ENCODE measurements at places on chromosomes 16 and 17. TPM values are rescaled to one million over a fixed set of nuclear protein-coding genes. Genes with fewer than 3 reads are reported as not detected.

- DNase-seq, result no peak
Observed at GRCh38 chr16:14958323-14958600, 16.6 kb upstream of the PDXDC1 start.

DNA sequence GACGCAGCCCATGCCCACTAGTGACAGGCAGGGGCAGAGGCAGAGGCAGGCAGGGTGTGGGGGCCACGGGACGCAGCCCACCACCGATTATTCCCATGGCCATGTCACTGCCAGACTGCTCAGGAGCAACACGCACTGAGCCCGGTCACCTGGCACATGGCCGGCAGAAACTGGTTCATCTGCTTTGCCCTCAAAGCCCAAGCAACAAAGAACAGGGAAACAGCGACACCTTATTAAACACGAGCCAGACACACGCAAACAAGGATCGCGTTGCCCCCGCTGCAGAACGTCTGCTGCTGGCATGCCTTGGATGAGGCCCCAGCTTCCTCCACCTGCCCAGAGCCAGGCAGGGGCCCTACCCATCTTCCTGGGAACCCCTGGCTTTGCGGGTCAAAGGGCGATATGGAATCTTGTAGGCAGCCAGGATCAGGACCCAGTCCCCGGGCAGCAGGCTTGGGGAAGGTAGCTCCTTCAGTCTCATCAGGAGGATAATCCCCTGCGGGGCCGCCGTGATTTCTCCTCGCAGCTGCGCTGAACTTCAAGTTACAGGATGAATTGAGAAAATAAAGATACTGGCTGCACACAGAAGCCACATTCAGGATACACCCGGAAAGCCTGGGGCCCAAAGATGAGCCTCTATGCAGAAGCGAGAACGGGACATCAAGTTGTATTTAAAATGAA is 4.8 kb downstream of the TBC1D16 start:
- peak; percentile 82 for DNase-seq

DNA sequence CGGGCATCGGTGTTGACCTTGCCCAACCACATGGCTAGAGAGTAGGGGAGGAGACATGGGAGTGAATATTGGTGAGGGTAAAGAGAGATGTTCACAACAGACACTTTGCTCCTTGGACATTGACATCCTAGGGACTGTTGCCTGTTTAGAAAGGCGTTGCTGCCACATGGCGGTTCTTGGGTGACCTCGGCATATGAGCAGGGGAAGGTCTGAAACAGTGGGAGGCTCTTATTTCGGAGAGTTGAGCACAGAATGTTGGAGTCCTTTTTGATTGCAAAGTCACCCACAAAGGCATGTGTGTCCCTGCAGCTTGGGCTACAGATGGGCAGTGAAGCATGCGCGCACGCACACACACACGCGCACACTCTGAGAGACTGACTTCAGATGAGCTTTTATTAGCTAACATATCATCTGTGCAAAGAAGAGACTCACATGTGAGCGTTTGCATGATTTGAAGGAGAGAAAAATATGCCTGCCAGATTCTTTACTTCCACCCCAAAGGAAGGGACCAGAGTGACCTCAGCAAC is 104.4 kb downstream of the SHISA9 start:
- DNase-seq, result no peak

DNA sequence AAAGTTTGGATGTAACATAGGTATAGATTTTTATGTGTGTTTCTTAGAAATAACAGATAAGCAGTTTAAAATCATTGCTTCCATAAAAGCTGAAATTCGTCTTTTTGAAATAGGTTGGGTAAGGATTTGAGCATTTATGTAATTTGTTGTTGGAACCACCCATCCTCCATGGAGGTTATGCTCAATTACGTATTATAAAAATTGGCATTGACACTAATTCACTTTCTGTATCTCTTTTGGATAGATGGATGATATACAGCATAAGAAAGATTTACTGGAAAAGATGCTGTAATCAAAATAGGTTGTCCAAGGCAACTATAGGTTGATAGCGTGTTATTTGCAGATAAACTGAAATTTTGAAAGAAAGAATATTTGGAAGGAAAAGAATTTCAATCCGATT is 105.5 kb downstream of the PRKCA start:
- DNase-seq, result no peak

- DNase-seq, result no peak
Observed at GRCh38 chr17:7523033-7523432, 25.8 kb upstream of the TNFSF12 start.

DNA sequence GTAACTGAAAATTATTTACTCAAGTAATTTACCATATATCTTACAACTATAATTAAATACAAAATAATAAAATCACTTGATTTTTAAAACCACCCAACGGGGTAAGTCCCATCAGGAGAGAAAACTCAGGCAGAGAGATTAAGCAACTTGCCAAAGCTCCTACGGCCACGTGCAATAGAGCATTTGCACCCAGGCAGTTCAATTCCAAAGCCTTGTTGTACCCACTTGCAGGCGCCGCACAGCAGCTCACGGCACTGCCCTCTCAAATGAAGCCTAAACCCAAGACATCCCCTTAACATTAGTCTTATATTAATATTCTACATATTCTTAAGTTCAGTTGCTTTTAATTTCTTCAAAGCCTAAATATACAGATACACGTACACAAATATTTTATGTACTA is 75.7 kb downstream of the SPAG9 start:
- DNase-seq, result no peak

DNA sequence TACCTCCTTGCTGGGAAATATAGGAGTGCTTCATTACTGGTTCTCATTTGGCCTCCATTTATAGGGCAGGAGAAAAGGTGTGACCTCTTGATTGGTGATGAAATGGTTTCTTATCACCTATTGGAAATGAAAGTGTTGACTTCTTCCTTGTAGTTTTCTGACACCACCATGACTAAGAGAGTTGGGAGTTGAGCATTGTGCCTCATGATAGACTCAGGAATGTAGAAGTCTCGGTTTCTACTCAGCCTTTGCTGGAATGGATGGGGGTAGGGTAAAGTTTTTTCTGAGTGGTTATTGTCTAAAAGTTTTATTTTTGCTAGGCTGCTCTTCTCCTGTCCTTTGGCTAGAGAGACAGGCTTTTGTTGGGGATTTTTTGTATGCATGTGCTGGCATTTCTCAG is 117.4 kb downstream of the PHKB start:
- DNase-seq, result no peak

DNA sequence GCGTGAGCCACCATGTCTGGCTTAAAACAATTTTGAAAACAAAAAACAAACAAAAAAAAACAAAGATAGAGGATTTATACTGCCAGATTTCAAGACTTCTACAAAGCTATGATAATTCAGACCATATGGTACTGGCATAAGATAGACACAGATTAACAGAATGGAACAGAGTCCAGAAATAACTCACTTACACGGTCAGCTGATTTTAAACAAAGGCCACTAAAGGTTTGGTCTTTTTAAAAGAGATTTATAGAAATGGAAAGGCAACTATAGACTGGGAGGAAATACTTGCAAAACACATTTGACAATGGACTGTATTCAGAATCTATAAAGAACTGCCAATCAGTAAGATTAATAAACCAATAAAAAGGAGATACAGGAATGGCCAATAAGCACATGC is 48.6 kb upstream of the MNT start:
- no peak for DNase-seq

DNA sequence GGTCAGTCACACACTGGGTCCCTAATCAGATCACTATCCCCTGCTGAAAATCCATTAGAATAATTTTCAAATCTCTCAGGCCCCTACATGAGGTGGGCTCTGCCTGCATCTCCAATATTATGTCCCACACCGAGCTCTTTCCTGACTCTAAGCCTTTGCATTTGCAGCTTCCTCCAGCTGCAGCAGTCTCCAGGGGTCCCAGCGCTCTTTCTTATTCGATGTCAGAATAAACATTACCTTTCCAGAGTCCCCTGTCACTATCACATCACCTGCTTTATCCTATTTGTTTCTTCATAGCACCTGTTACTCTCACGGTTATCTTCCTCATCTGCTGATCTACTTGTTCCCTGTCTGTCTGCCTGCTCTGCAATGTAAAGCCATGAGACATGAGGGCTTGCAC is 57.3 kb upstream of the MON1B start:
- DNase-seq, result no peak

DNA sequence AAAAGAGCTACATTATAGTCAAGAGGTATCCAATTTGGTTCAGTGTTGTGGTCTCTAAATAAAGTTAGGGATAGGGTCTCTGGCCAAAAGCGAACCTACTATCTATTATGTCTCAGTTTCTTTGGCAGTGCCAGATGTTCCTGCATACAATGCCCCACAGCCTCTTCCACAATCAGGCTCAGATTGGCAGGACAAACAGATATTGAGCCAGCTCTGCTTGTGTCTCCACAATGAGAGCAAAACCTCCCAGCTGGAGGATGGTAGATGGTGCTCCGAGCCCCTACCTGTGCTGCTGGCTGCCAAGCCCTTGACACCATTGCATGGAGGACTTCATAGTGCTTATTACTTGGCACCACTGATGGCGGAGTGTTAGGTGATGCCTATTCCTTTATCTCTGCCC is 19.7 kb downstream of the PHAF1 start:
- no peak for DNase-seq

CLEC18B gene
- total RNA-seq, result 1.9 TPM

BAIAP3 gene
- total RNA-seq, result 5.5 TPM

PLLP gene
- 11.6 TPM for total RNA-seq

CHRNE gene
- not detected for total RNA-seq

TM4SF5 gene
- 37.7 TPM for total RNA-seq

HYDIN gene
- total RNA-seq, result 0.58 TPM

MAPT gene
- total RNA-seq, result 2.9 TPM
